CD14-positive monocyte (primary cell): ENCODE measurements at places on chromosomes 7 and 10. TPM values are rescaled to one million over a fixed set of nuclear protein-coding genes. Genes with fewer than 3 reads are reported as not detected.

DNA sequence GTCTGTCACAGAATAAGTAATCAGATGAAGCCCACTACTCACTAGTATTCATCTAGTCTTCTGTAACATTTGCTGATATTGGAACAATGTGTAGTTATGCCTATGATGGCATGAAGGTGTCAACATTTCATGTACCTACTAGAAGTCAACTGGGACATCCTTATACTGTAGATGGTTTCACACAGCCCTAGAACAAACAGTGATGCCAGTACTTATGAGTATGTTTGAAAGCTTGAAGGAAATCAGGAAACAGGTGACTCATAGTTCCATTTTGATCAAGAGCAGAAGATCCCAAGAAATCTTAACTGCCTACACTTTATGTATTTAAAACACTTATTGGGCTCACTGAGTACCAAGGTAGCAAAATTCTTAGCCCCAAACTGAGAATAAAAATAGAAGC, 1519.6 kb downstream of the REEP3 start:
- H3K27me3 ChIP-seq = no peaks in the 10 kb centered on the region
- H3K27ac ChIP-seq = no peak overlapping the region
- H3K4me3 ChIP-seq = no peak overlapping the region
- H3K36me3 ChIP-seq = no peaks in the 10 kb centered on the region

DNA sequence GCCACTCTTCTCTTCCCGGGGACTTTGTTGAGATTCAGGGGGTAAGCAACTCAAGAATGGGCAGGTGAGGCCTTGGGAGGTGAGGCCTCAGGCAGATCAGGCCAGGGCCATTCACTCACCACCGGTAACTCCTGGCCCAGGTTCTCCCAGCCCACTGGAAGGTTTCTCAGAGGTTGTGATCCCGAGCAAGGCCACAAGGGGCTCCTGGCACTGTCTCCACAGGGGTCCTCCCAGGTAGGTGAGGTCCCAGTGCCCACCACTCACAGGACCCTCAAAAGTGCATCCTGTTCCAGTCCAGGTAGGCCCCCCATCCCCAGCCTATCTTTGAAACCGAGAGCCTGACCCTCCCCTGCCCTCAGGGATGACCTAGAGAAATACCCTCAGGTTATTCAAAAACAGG, 236.1 kb downstream of the BUB3 start:
- H3K27me3 ChIP-seq = no peaks in the 10 kb centered on the region
- no peak for DNase-seq
- H3K27ac ChIP-seq = no peak overlapping the region
- no peak overlapping the region for H3K4me3 ChIP-seq
- H3K4me1 ChIP-seq = no peaks in the 10 kb centered on the region
- no peaks in the 10 kb centered on the region for H3K36me3 ChIP-seq

DNA sequence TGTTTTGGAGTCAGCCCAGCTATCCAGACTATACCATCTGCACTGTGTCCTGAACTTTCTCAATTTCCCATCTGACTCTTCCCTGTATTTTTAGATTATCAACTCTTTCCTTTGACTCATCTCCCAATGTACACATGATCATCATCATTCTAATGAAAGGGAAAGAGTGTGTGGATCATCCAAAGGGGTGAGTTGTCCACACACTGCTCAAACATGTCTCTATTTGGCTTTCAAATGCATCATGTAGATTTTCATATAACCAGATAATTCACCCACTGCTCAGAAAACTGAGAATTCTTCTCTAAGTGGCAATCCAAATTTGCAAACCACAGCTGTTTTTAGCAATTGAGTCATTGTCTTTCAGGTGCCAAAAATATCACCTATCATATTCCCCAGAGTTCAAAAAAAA, 190.2 kb upstream of the HPS1 start:
- DNase-seq = no peak
- no peaks in the 10 kb centered on the region for H3K36me3 ChIP-seq
- H3K27me3 ChIP-seq = no peaks in the 10 kb centered on the region
- H3K4me1 ChIP-seq = no peaks in the 10 kb centered on the region

DNA sequence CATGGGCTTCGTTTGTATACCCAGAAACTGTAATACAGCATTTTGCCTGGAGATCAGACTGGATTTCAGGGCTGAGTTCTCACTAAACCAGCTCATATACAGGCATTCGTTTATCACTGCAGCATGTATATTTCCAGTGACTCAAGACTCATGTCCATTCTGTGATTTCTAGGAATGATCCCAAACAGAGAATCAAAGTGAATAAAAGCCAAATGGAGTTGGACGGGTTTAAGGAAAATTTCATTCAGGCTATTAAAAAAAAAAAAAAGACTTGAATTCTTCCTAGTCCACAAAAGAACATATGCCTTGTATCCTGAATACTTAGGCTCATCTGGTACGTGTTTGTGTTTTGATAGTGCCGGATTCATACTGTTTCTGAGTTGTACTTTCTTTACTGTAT, 46.8 kb downstream of the TET1 start:
- H3K36me3 ChIP-seq = no peaks in the 10 kb centered on the region
- no peak overlapping the region for H3K27ac ChIP-seq
- H3K4me1 ChIP-seq = no peaks in the 10 kb centered on the region
- DNase-seq = no peak

GRCh38 chr7:94028768-94029167, 24.6 kb upstream of the BET1 start:
- H3K4me1 ChIP-seq = no peaks in the 10 kb centered on the region
- H3K27me3 ChIP-seq = no peaks in the 10 kb centered on the region
- no peak overlapping the region for H3K4me3 ChIP-seq
- no peak for DNase-seq
- H3K36me3 ChIP-seq = no peaks in the 10 kb centered on the region
- H3K27ac ChIP-seq = no peak overlapping the region

DNA sequence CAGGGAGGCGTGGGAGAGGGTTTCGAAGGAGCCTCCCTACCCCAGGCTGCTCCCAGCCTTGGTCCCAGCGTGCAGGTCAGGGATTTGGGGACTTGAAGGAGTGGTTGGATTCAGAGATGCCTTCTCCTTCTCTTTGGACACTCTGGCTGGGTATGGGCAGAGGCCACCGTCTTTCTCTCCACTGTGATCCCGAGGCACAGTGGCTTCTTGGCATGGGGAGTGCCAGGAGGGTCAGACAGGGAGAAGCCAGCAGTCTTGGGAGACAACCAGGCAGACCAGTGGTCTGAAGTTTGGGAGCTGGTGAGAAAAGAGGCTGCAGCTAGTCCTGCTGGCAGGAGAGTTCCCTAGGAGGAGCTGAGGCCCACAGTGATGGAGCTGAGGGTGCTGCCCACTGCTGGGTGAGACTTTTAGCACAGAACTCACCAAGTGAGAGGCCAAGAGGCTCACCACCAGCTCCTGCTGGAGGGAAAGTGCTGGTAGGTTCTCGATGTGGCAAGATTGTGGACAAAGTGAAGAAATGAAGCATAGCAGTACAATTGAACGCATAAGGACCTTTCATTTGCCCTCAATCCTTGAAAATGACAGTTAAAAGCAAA, 35.2 kb upstream of the WDFY4 start:
- H3K4me3 ChIP-seq = no peak overlapping the region
- H3K27me3 ChIP-seq = peaks cover 3% of the 10 kb centered on the region
- DNase-seq = peak; percentile 11
- H3K36me3 ChIP-seq = no peaks in the 10 kb centered on the region
- H3K4me1 ChIP-seq = peaks cover 14% of the 10 kb centered on the region

DNA sequence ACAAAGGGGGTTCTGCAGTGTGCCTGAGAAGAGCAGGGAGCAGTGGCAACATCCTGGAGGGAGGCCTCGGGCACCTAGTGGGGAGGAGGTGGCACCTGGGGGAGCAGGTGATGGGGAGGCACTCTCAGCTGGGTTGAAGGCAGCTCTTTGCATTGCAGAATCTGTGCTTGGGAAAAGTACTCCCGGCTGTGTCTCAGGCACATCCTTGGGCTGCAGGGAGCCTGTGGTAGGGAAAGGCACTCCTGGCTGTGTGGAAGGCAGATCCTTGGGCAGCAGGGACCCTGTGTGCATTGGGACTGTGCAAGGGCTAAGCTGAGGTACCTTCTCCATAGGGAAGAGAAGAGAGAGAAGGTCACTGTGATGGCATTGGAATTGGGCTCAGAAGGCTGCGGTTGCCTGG, 52.8 kb upstream of the ANTXRL start:
- H3K36me3 ChIP-seq = no peaks in the 10 kb centered on the region
- no peak overlapping the region for H3K27ac ChIP-seq
- DNase-seq = no peak
- H3K27me3 ChIP-seq = no peaks in the 10 kb centered on the region
- no peak overlapping the region for H3K4me3 ChIP-seq
- no peaks in the 10 kb centered on the region for H3K4me1 ChIP-seq

DNA sequence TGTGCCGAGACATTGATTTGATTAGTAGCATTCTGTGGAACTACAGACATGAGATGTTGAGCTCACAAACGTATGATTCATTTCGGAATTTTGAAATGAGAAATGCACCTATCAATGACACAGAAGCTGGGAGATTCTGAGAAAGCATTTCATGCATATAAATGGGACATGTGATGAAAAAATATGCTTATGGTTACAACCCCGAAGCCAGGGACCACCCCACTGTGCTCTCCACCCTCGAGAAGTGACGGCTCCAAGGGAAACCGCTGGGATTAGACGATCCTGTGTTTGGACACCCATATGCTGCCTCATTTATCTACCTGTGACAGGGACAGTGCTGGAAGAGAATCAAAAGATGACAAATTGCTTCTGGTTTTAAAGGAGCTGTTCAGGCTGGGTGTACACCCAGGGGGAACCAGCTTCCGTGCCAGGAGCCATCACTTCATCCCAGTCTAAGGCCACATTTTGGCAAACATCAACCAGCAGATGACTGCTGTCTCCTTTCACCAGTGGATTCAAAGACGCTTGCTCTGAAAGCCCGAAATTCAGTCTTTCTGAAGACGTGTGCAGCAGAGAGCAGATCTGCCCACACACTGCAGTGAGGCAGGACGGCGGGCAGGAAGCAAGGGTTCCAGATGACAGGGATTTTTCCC, 109.9 kb downstream of the ATXN7L1 start:
- no peaks in the 10 kb centered on the region for H3K27me3 ChIP-seq
- H3K27ac ChIP-seq = no peak overlapping the region
- H3K36me3 ChIP-seq = no peaks in the 10 kb centered on the region
- H3K4me1 ChIP-seq = no peaks in the 10 kb centered on the region
- no peak overlapping the region for H3K4me3 ChIP-seq

DNA sequence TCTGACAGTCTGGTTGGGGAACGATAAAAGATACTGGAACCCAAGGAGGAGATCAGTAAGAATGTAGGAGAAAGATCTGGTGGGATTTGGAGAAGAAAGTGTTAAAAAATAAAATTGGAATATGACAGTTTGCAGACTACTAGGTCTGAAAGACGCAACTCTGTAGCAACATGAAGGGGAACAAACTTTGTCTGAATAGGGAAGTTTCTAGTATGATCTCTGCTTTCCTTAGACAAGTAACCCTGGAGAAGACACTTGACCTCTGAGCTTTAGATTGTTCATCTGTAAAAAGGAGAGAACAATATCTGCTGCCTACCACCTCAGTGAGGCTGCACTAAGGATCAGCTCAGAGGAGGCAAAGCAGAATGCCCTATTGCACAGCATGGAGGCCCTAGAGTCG, 3.0 kb upstream of the PRSS1 start:
- H3K4me3 ChIP-seq = no peak overlapping the region
- no peaks in the 10 kb centered on the region for H3K4me1 ChIP-seq
- no peak overlapping the region for H3K27ac ChIP-seq
- no peak for DNase-seq
- H3K27me3 ChIP-seq = no peaks in the 10 kb centered on the region
- no peaks in the 10 kb centered on the region for H3K36me3 ChIP-seq

DNA sequence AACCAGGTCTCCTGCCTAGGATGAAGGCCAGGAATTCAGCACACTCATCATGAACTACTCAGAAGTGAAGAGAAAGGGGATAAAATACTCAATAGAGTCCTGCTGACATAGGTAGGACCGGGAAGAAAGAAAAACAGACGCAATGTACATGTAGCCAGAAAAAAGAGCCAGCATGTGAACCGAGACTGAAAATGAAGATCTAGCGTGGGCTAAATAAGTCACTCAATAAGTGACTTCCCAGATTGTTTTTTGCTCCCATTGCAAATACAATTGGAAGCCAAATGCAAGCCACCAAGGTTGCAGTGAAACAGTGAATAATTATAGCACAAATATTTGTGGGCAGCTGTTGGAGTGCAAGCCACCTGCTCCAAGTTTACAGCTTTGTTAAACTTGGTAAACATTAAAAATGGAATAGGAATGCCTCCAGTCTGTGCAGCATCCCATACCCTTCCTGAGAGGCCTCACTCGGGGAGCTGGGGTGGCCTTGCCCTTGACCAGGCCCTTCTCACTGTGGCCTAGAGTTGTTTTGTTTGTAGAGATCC, 34.7 kb upstream of the HPS1 start:
- H3K4me3 ChIP-seq = no peak overlapping the region
- H3K4me1 ChIP-seq = no peaks in the 10 kb centered on the region
- no peak for DNase-seq
- H3K27me3 ChIP-seq = no peaks in the 10 kb centered on the region
- H3K36me3 ChIP-seq = no peaks in the 10 kb centered on the region
- no peak overlapping the region for H3K27ac ChIP-seq

GRCh38 chr10:80613466-80614170, 75.9 kb downstream of the SH2D4B start:
- H3K27ac ChIP-seq = no peak overlapping the region
- H3K4me1 ChIP-seq = no peaks in the 10 kb centered on the region
- no peak for DNase-seq
- no peaks in the 10 kb centered on the region for H3K27me3 ChIP-seq

GRCh38 chr7:34036051-34036920, 130.9 kb downstream of the BMPER start:
- no peak overlapping the region for H3K27ac ChIP-seq
- no peak for DNase-seq
- no peaks in the 10 kb centered on the region for H3K4me1 ChIP-seq
- no peaks in the 10 kb centered on the region for H3K36me3 ChIP-seq
- no peak overlapping the region for H3K4me3 ChIP-seq

- no peak overlapping the region for H3K27ac ChIP-seq
- no peaks in the 10 kb centered on the region for H3K36me3 ChIP-seq
- H3K4me3 ChIP-seq = no peak overlapping the region
- no peaks in the 10 kb centered on the region for H3K27me3 ChIP-seq
- DNase-seq = peak; percentile 32
- peaks cover 53% of the 10 kb centered on the region for H3K4me1 ChIP-seq
Observed at GRCh38 chr7:121023194-121023593, 34.7 kb downstream of the CPED1 start.

Gene MYPN
- polyA plus RNA-seq = not detected in 2 replicates

Gene NCF1
- 508 TPM for polyA plus RNA-seq

Gene ASB10
- not detected in 2 replicates for polyA plus RNA-seq

Gene PRPS1L1
- not detected for polyA plus RNA-seq
